ENCODE measurements at places on chromosomes 6 and 20.

DNA sequence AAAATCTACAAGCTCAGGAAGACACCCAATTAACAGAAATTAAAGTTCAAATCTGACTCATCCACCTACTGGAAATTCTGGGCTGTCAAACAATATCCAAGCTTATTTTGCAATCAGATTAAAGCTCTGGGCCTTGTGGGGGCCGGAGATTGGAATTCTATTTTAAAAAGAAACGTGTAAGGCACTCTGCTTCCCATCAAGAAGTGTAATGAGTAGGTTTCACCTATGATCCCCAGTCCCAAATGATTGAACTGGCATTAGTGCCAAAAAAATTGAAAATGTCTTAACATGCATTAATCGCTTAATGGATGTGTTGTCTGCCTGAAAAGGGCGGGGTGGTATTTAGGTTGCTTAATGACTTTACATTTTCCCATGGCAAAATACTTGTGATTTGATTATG is 542.4 kb upstream of the BTBD3 start:
- DNase-seq, result no peak

DNA sequence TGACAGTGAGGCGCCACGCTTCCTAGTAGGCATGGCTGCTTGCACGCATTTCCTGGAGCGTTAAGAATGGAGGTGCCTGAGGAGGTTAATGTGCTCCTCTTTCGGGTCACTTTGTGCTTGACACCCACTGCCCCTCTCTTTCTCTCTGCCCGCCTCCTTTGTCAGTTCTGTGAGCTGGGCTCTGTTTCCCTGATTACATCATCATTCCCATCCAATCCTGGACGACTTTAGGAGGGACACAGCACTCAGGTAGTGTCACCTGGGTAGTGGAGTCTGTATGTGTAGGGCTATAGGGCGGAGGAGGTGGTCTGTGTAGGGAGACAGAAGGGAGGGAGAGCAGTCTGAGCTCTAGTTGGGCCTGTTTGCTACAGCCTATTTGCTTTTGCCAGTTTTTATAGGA is 136.8 kb downstream of the JARID2 start:
- DNase-seq, result no peak

GRCh38 chr6:83167726-83168278 is 25.3 kb downstream of the PGM3 start:
- no peak for DNase-seq

DNA sequence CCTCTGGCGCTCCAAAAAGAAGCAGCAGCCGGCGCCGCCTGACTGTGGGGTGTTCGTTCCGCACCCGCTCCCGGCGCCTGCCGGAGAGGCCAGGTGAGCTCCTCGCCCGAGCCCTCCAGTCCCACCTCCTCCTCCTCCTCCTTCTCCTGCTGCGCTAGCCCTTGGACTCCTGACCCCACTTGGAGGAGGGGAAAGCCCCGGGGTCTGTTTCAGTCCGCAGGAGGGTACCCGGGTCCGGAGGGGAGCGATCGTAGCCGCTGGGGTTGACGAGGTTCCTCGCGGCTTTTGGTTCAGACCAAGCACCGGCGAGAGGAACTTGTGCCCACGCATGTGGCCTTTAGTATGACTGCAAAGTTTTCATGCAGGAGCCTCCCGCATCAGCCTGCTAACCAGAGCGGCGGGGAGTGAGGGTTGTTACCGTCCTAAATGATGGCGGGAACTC is 493 bp downstream of the CRYBG1 start:
- DNase-seq, result peak; percentile 49

GRCh38 chr6:33171880-33172687 is 20.2 kb downstream of the COL11A2 start:
- no peak for DNase-seq

- DNase-seq, result no peak
These were observed 312.9 kb upstream of the ARID1B start for GRCh38 chr6:156464100-156464878.

GRCh38 chr6:14209000-14209399 is 91.4 kb downstream of the CD83 start:
- no peak for DNase-seq

GRCh38 chr6:39808964-39809363 is 16.8 kb downstream of the DAAM2 start:
- no peak for DNase-seq

- DNase-seq, result no peak
These were observed 56.8 kb downstream of the TFAP2C start for GRCh38 chr20:56685879-56686278.

DNA sequence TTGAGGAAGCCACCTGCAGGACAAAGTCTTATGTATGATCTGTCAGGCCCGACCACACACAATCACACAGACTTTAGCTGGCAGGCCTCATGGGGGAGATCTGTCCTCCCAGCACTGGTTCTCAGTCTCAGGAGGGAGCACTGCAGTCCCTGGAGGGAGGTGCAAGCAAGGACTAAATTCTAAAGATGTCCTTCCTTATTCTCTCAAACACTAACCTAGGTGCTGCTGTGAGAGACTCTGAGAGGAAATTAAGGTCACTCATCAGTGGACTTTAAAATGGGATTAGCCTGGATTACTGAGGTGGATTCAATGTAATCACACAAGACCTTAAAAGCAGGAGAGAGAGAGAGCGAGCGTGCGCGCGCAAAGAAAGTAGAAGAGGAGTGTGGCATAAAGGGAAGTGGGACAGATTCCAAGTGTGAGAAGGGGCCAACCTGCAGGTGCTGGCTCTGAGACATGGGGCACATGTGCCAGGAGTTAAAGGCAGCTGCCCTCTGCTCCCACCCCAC is 14.3 kb downstream of the GLO1 start:
- DNase-seq, result no peak

GRCh38 chr20:60262967-60263603 is 304.9 kb downstream of the CDH26 start:
- DNase-seq, result peak; percentile 16

Data from PC-9 (cell line).